Esophagus mucosa (tissue), 1 donor: ENCODE measurements at places on chromosomes 5 and 9.

DNA sequence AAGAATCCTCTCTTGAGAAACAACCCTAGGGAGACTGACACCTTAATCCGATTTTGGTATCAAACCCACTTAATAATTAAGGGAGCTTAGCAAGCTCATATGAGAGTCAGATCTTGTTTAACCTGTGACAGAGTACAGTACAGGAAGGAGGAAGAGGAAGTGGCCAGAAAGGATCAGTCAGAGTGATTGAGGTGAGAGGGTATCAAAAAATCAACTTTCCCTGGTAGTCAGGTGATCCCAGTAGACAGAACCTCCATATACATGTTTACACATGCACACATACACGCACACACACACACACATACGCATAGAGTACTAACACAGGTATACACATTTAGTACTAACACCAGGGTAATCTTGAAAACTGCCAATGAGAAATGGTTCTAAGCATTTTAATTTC, 56.8 kb downstream of the GLIS3 start:
- ATAC-seq = peak; percentile 60

GRCh38 chr9:115980976-115981375, 172.6 kb upstream of the PAPPA start:
- ATAC-seq = no peak

DNA sequence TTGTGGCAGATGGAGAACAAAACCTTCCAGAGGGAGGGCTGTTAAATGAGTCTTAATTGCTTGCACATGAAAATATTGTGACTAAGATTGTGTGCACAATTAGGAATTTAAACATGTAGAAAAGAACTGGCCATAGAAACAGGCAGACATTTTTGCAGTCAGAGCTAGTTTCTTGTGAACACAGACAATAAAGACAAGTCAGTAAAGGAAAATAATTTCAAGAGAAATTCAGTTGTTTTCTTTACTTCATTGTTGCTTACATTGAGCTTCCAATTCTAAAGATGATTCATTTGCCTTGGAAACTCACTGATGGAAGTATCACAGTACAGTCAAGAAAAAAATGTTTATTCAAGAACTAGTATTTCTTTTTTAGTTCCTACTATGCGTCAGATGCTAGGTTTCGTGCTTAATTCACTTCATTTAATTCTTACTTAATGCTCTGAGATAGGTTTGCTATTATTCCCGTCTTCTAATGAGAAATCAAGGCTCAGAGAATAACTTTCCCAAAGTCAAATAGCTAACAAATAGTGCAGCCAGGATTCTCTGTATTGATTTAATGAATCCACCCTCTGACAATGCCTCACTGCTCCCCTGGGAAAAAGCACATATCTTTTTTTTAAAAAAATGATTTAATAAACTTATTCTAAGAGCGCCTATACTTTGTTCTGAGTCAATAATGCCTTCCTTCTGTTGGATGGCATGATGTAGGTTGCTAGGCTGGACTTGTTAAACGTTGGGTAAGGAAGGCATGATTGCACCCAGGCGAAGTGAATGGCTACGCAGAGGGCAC, 581.4 kb downstream of the RAB3C start:
- peak; percentile 59 for ATAC-seq

GRCh38 chr5:160643616-160644240, 208.3 kb downstream of the ATP10B start:
- no peak for ATAC-seq

DNA sequence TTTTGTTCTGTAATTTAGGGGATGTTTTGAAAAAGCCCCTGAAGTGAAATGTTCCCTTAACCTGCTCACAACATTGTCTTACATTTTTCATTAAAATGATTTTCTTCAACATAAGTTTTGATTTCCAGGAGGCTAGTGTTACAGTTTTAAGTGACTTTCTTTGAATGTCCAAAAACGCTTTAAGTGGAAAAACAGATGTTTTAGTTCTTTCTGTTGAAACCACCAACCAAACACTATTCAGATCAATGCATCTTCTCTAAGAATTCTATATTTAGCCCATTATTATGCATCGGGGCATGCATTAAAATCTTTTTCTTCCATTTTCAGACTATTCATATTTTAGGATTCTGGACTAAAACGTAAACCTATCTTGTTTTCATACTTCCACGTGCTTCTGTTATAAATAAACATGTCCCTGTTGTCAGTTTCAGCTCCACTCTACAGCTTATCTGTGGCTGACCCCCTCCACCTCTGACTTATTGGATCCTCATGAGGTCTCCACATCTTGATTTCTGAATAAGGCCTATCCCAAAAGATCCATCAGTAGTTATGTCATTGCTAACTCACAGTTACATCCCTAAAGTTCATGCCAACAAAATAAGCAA, 882.3 kb upstream of the SEMA6A start:
- ATAC-seq = no peak

- no peak for ATAC-seq
Measured at GRCh38 chr9:1276474-1276873, 226.3 kb downstream of the DMRT2 start.

DNA sequence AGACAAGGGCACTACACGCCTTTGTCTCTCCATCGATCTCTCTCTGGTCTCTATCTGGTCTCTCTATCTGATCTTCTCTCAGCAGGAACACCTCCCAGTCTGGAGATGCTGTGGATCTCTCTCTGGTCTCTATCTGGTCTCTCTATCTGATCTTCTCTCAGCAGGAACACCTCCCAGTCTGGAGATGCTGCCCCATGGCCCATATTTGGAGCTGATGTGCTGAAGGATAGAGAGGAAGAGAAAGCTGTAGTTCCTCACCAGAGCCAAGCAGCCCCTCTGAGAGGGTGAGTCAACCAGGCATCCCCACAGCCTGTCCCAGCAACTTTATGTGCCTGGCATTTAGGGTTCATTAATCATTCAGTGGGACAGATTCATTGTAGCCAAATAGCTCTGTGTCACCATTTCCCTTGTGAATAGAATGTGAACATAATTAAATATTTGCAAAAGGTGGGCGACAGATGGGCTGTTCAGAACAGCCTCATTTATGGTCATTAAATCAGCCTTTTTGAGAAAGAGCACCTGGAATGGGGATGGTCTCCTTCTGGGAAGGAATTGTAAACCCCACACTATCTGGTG, 189.3 kb upstream of the MAST4 start:
- ATAC-seq = no peak

DNA sequence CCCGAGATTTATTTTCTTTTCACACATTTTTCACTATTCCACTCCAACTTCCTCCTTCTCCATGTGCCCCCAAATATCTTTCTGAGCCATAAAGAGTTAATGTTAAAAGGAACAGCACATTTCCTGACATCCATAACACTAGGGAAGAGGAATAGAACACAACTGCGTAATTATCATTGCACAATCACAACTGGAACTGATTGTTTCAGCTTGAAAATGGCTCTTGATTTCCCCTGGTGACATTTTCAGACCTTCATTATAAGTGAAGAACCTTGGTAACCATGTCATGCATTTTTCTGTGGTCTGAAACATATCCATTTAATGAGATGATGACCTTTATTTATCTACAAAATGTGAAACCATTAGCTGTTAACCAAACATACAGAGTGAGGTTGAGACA, 82.4 kb downstream of the PCSK1 start:
- ATAC-seq = no peak

DNA sequence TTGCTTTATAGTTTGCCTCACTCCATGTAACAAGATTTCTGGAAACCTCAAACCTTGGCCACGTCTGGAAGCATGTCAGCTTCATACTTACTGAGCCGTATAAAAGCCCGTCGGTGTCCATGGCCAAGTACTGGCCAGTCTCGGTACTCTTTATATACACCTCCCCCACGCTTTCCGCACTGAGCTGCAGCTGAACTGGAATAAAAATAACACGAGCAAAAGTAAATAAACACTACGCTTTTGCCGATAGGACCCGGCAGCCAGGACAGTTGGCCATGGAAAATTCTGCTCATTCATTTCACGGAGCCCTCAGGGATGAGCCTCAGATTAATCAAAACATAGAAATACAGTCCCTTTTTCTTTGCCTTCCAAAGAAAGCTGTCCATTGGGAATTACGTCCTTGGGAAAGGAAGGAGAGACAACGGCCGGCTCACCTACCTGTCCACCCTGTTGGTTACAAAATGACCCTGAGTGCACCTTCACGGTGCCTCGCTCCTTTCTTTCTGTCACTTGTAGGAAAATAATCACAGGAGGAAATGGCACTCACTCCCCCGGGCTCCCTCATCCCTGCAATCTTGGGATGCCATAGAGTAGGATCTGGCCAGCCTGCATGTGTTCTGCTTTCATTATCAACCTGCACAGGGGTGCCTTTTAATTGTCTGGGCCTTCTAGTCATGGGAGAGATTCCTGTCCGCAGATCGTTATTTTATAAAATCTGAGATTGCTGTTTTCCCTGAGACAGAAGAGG, 85.1 kb downstream of the FGF1 start:
- no peak for ATAC-seq

GRCh38 chr5:42993516-42994245, 46.4 kb downstream of the ANXA2R start:
- ATAC-seq = no peak

DNA sequence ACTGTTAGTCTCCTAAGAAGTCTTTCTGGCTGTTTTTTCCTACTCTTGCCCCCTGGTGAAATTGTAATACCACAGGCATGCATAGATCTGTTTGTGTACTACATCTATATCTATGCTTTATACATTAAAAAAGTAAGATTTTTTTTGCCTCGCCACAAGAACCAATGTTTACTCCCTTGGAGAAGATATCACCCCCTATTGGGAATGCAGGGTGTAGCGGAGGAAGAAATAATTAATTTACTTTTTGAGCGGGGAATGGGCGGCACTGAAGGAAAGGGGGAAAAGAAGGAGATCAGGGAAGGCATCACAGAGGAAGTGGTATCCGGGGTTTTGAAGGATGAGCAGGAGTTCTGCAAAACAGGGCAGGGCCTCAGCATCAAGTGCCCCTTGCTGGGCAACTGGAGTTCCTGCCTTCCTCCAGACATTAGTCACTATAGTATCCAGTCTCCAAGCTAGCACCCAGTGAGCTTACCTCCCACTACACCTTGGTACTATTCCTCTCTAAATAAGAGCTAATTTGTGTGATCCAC, 134.9 kb downstream of the GABBR2 start:
- ATAC-seq = no peak

GRCh38 chr5:149210225-149210624, 61.4 kb upstream of the AFAP1L1 start:
- no peak for ATAC-seq

- ATAC-seq = no peak
Measured at GRCh38 chr9:117494401-117495090, 79.7 kb upstream of the ASTN2 start.

DNA sequence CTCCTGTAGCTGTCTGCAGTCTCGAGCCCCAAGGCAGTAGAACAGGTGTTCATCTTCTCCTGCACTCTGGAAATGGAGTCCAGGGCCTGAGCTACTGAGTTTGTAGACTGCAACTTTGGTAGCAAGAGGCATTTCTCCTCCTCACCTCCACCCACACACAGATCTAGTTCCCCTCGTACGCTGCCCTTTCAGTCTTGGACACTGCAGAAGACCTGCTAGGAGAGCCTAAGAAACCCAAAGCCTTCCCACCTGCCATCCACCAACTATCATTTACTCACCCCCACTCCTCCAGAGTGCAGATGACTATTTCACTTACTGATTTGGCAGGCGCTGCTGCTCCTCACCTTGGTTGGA, 59.0 kb downstream of the KCNIP1 start:
- no peak for ATAC-seq

DNA sequence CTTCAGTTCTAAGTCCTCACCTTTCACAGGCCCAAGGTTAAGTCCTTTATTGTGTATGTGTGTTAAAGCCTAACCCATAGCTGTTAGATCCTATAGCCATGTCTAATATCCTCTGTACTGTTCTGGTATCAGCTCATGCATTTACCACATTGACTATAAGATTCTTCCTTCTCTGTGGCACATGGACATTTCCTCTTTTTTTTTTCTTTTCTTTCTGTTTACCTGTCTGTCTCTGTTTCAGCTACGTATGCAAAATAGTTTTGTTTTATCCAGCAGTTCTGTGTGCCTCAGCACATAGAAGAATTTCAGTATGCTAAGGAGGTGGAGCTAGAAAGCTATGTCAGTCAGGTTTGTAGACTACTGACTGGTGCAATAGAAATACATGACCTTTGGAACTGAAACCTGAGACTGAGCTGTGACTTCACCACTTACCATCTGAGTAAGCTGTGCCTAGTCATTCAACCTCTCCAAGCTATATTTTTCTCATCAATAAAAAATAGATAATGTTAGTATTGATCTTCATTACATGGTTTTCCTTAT, 155.6 kb upstream of the VLDLR start:
- peak; percentile 86 for ATAC-seq

GRCh38 chr9:131280660-131281059, 4.3 kb upstream of the FAM78A start:
- ATAC-seq = no peak

DNA sequence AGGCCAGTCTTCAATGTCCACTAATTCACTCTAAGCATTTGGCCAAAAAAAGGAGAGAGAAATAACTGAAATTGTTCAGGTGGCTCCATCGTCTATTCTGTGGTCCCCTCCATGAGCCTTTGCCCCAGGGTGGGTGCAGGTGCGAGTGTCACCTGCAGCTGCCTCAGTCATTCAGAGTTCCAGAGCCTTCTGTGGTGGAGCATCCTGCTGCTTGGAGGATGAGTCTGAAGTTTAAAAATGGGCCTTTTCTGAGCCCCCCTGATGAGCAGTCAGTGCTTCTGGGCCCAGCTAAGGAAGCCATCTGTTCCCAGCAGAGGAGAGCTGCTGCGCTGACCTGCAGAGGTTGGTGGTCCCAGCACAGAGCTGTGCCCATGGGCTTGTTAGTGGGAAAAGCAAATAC, 48.2 kb downstream of the NDST1 start:
- no peak for ATAC-seq

DNA sequence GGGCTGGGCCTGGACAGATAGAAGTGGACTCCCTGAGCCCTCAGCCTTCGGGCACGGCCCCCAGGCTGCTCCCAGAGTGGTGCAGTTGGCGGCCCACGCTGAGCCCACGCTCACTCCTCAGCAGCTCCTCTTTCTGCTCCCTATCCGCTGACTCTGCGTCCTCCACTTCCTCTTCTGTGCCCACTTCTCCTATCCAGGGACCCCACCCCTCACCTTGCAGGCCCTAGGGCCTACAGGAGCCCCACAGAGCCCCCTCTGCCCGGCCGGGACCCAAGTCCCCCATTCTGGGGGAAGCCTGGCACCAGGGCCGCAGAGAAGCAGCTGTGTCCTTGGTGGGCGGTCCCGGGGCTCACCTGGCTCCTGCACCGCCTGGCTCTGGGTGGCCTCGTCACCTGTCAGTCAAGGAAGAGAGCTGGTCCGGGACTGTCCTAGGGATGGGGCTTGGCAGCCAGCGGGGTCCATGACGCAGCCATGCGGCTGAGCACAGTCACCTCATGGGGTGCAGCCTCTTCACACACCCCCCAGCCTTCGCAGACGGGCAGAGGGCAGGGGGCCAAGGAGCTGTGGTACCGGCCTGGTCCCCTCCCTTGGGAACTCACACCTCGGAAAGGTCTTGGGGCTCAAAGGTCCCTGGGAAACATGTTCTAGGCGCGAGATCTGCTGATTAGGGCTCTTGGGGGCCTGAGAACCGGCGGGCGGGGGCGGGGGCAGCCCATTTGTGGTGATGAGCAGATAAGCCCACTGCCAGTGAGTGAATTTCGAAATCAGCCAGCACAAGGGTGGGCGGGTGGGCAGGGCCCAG, 5.4 kb upstream of the NRARP start:
- ATAC-seq = no peak
